A549 treated with DMSO at 1 μM for 4 hours (cell line): ENCODE measurements at places on chromosomes 13 and 19. TPM values are rescaled to one million over a fixed set of nuclear protein-coding genes. Genes with fewer than 3 reads are reported as not detected.

Gene KANK2
- total RNA-seq: 29.5 to 36.9 TPM (median 31.6 TPM) in 5 replicates

Gene ZNF99
- total RNA-seq: not detected in 5 replicates

Gene LIM2
- total RNA-seq: not detected in 5 replicates

Gene ZNF723
- not detected in 5 replicates for total RNA-seq

Gene CELF5
- total RNA-seq: 0.45 to 0.75 TPM (median 0.56 TPM) in 5 replicates

Gene ACP5
- total RNA-seq: 0.16 to 0.66 TPM (median 0.17 TPM) in 3 of 5 replicates, not detected in the others

Gene SLC7A9
- 0.29 to 0.57 TPM (median 0.45 TPM) in 5 replicates for total RNA-seq

Gene MAP3K10
- total RNA-seq: 11.2 to 19.1 TPM (median 17.9 TPM) in 5 replicates

Gene ADGRE3
- not detected in 5 replicates for total RNA-seq
